ENCODE measurements at places on chromosomes 2 and 18.

GRCh38 chr18:55794288-55795052 lies 206.5 kb upstream of the TCF4 start:
- no peak for DNase-seq

DNA sequence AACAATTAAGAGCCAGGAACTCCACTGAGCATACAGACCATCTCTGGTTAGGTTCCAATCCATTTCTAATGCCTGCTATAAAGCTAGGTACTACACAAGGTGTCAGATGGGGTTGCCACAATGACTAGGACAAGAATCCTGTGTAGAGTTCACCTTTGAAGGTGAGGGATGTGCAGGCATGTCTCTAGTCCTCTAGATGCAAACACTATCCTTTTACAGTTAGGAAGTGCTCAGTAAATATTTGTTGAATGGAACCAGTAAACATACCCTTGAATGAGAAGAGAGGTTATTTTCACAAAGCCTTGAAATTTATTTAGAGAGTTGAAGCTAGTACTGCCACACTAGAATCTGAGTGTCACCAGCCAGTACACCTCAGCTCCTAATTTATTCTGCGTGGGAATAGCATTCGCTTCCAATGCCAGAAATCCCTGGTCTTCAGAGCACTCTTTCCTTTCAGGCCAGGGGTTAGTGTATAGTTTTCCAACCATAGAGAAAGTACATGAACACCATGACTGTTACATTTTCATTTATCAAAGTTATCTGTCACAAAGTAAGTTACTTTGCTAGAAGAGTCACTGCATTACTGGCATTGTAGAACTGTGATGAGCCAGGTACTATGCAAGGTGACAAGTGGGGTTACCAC lies 48.3 kb downstream of the STAT1 start:
- DNase-seq = no peak

GRCh38 chr18:9137168-9138066 lies 836 bp downstream of the ANKRD12 start:
- peak; percentile 72 for DNase-seq

- no peak for DNase-seq
Measured at GRCh38 chr18:4720518-4720917, 265.4 kb upstream of the DLGAP1 start.

DNA sequence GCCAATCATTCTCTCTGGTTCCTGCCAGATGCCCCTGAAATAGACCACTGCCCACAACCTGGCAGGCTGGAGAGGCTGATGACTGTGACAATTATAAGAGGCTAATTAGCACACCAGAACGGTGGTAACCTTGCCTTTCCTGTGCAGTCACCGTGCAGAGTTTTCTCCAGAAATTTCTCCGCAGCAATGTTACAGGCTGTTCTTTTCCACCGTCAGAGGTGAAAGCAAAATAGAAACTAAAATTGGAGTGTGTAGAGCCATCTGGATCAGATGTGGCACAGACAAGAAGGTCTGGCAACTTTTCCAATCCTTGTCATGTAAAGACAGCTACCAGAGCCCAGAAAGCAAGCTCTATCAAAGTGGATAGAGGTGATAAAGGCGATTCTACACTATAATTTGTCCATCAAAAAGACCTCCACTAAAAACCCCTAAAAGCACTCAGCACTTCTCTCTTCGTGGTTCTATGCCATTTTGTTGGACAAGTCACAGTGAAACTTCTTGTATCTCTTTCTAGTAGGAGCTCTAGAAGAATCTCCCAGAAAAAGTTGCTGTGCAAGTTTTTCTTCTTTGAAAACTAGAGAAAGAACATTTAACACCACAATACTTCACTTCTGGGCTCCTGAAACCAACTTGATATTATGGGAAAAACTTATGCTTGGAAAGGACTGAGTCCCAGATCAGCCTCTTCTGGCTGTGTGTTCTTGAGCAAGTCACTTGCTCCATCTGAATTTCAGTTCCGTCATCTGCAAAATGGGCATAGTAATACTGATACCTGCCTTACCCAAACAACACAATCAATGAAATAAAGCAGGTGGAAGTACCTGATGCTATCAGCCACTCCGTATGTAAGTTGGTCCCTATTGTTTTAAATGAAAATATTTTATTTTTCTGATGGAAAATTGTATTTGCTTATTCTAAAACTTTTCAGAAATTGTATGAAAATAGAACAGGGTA lies 295.6 kb upstream of the DLGAP1 start:
- DNase-seq = no peak

- DNase-seq = peak; percentile 82
Measured at GRCh38 chr2:108594982-108595464, 60.8 kb downstream of the LIMS1 start.

- no peak for DNase-seq
Measured at GRCh38 chr2:198102856-198103255, 298.5 kb downstream of the PLCL1 start.

GRCh38 chr2:57453945-57454344 lies 592.7 kb upstream of the VRK2 start:
- peak; percentile 33 for DNase-seq

DNA sequence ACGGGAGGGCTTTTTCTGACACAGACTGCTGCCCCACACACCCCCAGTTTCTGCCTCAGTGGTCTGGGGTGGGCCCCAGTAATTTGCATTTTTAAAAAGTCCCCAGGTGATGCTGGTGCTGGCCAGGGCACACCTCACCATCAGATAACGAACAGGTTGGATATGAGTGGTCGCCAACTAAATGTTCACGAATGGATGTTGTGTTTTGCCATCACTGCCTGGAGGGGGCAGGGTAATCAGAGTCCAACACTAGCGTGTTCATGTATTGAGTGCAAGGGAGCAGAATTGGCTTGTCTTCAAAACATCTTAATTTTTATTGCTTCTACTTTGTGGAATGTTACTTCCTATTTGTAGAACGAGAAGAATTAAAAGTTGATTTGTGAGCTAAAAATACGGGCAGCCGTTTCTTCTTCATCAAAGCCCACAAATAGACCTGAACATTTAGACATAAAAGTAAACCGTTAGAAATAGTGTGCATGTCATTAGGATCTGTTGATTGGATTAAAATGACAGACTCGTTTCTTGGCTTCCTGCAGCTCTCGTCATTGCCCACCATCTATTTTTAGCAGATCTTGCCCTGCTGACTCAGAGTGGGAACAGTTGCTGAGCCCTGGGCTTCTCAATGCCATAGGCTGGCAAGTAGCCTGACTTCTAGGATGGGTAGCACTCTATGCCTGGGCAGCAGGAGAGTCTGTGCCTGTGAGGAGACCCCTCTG lies 45.2 kb downstream of the NCK2 start:
- peak; percentile 13 for DNase-seq

GRCh38 chr18:12960395-12960794 lies 12.6 kb downstream of the SEH1L start:
- no peak for DNase-seq

DNA sequence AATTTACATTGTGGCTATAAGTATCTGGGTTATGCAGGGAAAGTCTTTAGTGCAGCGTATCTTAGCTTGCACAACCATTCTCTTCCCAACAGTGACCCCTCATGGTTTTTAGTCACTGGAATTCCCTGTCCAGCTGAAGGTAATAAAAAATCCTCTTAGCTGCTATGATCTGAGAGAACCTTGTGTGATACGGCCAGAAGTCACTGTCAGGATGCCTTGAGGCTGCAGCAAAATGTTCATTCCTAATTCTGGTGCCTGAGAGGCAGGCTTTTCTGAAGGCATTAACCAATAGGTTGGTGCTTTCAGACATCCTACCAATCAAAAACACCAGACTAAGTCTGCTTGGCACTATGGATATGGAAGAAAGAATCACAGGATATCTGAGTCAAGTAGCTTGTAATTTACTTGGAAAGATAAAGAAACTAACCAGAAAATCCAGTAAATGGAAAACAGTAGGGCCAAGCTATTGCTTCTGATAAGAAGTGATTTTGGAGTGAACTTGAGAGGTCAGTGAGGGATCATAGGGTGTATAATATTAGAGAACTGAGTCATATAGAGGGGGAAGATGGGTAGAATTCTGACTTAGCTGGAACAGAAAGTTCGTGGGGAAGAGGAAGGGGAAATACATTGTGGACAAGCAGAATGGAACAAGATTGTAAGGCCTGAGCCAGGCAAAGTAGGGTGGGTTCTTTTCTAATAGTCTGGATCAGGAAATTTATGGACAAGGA lies 89.0 kb upstream of the SLC14A2 start:
- peak; percentile 16 for DNase-seq

GRCh38 chr2:27307287-27307544 lies 1.0 kb downstream of the UCN start:
- no peak for DNase-seq

DNA sequence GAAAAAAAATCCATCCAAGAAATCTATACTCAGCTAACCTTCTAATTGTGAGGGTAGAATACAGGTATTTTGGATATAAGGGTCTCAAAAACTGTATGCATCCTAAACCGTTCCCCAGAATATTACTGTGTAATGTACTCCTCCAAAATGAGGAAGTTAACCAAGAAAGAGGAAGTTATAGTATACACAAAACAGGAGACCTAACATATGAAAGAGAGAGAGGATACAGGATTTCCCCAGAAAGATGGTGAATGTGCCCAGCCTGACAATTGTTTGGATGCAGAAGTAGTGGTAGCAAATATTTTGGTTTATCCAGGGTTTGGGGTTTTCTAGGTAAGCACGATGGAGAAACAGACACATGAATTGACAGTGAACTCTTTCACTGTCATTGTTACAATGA lies 50.6 kb downstream of the GALNT3 start:
- DNase-seq = no peak

DNA sequence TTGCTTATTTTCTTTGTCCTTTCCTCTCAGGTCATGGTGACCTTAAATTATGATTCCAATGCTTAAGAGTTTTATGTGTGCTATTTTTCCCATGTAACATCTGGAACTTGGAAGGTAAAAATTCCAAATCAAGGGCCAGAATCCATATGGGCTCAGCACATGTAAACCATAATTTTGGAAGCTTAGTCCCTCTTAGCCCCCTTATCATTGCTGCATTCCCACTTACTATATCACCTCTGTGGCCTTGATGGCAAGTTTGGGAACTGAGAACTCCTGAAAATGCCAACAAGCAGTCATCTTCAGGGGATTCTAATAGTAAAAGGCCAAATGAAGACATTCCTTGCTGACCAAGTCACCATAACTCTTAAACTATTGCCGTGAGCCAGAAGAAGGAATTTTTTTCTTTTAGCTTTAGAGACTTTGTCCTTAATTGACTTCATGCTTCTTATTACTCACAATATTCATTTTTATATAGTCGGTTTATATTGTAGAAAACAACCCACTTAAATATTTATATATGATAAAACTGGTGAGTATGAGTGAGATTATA lies 251.4 kb downstream of the SLC8A1 start:
- no peak for DNase-seq

DNA sequence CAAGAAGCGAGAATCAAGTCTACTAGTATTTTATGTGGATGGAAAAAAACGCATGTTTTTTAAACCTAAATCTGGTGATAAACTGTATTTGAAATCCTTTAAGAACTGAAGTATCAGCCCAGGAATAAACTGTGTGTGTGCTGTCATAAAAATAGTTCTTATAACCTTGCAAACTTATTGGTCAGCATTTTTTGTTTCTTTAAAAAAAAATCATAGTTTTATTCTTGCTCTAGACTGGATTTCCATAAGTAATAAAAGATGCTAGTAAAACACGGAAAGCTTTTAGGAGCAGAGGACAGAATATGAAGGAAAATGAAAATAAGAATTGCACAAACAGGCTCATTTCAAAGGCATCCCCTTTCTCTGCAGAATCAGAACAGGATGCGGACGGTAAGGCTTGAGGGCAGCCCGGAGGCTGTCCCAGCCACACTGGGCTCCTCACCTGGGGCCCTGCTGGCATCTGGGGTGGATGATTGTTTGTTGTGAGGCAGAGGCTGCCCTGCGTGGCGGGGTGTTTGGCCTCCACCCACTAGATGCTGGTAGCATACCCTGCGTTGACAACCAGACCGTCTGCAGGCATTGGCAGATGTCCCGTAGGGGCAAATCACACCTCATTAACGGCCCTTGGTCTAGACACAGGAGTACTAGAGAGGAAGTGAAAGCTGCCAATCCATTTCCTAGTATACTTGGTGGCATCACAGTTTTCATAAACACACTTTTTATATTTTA lies 52.5 kb downstream of the MBP start:
- no peak for DNase-seq

GRCh38 chr2:62663920-62664795 lies 41.4 kb upstream of the EHBP1 start:
- no peak for DNase-seq

DNA sequence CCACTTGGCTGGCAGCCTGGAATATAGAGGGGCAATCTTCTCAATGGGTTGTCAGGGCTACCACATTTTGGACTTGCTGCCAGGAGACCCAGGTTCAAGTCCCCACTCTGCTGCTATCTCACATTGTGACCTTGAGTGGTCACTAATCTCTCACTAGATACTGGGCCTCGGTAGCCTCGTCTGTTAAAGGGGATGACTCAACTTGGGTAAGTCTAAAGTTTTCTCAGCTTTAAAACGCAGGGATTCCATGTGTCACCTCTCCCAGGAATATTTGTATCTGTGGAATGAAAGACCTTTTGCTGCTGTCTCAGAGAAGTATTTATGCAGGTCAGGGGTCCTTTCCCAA lies 86.3 kb downstream of the SEMA4F start:
- DNase-seq = no peak

- DNase-seq = no peak
Measured at GRCh38 chr2:230784795-230785194, 72.2 kb downstream of the CAB39 start.

- no peak for DNase-seq
Measured at GRCh38 chr18:62118328-62118727, 68.5 kb downstream of the PIGN start.

DNA sequence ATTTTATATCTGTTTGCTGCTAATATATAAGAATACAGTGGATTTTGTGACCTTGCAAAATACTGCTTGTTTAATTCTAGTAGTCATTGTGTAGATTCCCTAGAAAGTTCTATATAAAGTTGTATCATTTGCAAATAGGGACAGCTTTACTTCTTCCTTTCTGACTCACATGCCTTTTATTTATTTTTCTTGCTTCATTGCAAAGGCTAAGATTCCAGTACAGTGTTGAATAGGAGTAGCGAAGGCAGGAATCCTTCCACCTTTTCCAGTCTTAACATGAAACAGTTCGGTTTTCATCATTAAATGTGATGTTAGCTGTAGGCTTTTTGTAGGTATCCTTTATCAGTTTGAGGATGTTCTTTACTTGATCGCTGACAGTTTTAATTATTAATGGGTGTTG lies 58.1 kb downstream of the DGKD start:
- DNase-seq = no peak

DNA sequence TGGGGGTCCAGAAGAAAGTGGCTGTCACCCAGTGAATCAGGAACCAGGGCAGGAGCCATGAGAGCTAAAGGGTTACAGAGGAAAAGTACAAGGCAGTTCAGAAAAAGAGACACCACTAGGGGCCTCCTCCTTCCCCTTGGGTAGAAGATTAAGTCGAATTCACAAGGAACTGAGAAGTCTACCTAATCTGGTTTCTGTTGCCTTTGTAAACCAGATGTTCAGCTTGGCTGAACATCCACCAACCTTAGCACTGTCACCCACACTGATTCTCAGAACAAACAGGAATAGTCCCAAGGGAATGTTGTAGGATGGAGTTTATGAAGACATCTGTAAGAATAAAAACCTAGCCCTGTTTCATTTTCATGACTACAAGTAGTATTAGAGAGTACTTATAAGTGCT lies 90.4 kb upstream of the NOSTRIN start:
- no peak for DNase-seq

Data from SK-MEL-5 (cell line).